Esophagus squamous epithelium (tissue), 5 donors: ENCODE measurements at places on chromosomes 11 and 22.

DNA sequence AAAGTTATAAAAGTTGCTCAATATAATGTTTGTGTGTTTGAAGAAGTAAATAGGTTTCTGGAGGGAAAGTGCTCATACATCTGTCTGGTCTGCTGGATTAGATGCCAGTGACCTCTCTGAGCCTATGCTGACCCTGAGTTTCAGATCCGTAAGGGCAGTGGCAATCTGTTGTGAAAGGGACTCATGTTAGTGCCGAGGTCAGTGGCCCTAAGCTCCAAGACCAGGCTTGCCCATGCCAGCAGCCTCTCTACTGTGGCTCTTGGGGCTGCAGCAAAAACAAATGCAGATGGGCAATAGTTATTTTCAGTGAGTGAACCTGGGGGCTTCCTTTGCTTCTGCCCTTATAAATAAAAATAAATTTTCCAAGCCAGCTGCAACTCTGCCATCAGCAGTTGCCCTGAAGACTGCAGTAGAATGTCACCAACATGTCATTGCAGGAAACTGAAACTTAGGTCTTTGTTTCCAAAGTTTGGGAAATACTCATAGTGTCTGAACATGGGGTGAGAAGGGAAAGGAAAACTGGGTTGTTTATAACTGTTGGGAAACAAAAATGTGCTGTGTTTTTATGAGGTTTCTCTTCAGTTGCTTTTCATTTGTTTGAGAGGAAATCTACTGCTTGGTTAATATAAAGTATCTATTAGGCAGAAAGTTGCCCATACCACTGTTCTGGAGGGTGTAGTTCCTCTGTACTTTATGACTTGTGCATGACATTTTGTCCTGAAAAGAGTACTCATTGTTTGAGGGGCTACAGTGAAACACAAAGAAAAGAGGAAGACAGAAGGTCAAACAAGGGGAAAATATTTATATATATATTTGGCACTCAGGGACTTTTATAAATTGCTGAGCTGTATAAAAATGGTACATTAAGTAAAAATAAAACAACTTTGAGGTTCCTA lies 9.5 kb upstream of the MS4A4E start:
- no peak for DNase-seq

DNA sequence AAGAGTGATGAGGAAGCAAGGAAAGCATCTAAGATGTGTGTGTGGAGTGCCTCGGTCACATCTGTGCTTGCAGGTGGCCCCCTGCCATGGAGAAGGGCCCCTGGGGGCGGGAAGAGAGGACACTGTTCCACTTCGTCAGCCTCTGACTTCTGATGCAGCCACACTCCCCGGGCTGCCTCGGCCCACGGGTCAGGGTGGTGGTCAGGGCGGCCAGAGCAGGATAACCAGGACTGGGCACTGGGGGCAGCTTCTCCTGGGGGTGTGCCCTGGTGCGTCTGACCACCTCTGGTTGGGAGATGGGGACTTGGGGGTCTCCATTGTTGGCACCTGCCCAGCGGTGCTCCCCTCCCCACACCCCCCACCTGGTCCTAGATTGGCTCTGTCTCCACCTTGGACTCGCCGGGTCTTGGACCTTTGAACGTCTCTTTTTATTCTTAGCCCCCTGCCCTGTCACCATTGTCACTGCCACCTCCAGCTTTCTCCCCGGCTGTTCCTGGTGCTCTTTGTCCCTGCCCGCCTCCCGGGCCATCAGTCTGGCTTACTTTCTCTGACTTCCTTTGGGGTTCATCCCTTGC lies 114.4 kb downstream of the KIAA1671 start:
- no peak for DNase-seq

DNA sequence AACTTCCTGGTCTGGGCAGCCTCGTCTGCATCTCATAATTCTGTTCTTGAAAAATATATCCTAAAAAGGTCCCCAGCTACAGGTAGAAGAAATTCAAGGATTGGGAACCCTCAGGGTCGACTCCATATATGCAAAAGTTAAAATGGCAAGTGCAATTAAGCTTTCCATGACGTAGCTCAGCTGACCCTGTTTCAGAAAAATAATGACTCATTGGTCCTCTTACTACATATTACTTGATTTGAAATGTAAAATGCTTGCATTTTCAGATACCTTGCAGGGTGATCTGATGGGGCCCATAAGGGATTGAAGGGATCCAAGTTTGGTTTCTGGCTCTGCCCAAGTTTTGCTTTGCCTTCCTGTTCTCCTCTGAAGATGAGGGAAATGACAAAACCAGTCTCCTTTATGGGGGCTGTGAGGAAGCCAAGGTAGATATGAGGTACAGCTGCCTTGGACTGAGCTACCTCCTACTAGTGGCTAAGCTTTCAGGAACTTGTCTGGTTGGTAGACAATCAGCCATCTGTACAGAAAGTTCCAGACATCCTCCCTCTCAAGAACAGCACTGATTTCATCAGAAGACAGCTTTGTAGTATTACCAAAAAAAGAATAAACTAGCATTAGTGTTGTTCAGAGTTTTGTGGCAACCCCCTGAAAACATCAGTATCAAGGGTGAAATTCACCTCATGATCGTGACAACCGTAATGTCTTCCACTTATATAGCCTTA lies 177.3 kb downstream of the DBX1 start:
- no peak for DNase-seq

GRCh38 chr11:201966-202365 lies 5.2 kb downstream of the BET1L start:
- no peak for DNase-seq

DNA sequence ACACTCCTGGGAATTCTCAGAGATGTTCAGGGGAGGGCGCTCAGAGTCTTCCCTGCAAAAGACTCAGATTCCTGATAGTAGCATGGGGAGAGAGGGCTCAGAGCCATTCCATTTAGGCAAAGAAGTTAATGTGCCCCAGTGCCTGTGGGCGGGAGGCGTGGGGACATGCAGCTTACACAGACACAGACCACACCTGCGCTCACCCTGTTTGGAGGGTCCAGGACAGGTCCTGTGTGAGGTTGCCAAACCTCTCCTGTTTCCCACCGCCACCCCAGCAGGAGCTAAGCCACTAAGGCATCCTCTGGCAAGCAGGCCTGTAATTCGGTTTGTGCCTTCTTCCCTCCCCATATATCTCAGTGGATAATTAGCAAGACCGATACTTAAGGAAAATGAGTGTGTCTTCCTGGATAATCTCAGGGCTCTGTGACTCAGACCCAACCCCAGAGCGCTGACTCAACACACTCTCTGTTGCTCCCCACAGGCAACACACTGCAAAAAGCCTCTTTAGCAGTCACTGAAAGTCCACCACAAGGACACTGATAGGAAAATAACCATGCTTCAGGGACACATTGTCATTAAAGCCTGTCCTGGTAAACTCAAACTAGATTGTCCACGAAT lies 118.9 kb upstream of the LMO1 start:
- no peak for DNase-seq

- DNase-seq: no peak
Measured at GRCh38 chr11:94450048-94450447, 43.6 kb downstream of the MRE11 start.

- no peak for DNase-seq
Measured at GRCh38 chr11:101348786-101349185, 219.2 kb upstream of the PGR start.

GRCh38 chr11:34997952-34998528 lies 81.6 kb downstream of the PDHX start:
- DNase-seq: no peak

DNA sequence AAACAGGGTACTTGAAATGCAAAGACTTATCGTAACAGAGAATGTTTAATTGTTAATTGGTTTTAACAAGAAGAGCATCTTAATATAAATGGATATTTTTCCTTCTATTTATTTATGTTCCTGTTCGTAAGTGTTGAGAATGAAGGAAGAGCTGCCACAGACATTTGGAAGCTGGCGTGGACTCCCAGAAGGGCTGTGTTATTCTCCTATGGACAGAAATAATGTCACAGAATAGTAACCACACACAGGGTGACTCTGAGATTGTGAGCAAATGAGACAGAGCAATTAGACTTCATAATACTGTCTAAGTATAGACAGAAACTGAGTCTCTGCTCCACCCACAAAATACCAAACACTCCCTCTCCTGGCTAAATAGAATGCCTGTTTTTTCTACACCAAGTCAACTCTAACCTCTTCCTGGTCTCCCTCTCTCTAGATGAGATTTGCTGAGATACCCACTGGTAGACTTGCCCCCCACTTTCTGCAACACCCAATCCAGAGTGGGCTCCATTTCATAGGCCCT lies 6.1 kb downstream of the APOL3 start:
- no peak for DNase-seq

DNA sequence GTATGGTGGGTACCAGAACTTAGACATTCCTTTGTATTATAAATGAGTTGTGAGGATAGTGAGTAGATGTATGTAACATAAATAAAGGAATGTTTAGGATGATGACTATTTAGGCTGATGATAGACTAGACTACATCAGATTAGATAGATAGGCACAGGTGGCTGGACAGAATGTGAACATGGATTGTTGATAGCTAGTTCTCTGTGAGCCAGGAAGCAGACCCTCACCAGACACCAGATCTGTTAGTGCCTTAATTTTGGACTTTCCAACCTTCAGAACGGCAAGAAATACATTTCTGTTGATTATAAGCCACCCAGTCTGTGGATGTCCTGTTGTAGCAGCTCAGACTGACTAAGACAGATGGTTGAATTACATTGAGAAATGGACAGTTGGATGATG lies 99.4 kb downstream of the SWAP70 start:
- DNase-seq: no peak

GRCh38 chr11:84871116-84871515 lies 756.0 kb downstream of the DLG2 start:
- DNase-seq: no peak

GRCh38 chr22:45880091-45880715 lies 96.8 kb downstream of the WNT7B start:
- DNase-seq: no peak

GRCh38 chr11:126059238-126059781 lies 3.4 kb downstream of the CDON start:
- DNase-seq: no peak

DNA sequence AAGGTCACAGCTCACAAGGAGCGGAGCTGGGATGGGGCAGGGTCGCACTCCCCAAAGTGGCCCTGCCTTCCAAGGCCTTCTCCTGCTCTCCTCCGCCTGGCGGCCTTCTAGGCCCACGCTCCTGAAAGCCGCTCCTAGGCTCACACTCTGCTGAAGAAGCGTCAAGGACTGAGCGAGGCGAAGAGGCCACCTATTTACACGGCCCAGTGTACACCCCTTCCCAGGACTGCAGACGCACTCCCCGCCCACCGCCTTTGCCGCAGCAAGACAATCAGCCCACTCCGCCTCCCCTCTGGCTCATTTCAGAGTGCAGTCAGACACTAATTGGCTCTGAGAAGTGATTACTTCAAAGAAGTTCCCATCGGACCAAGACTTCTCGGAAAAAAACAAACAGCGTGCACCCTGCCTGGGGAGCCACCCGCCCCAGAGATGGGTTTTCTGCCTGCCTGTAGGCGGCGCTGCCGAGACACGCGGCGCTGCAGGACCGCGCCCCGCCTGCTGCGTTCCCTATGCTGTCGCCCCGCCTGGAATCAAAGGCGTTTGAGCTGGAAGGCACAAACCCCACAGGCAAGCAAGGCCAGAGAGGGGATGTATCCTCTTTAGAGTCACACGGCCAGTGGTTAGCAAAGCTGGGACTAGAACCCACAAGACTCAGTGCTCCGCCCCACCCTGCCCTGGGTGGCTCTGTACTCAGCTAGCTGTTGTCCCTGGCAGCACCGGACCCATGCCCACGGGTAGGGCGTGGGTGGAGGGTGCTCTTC lies 414.8 kb downstream of the BUD13 start:
- DNase-seq: no peak

- no peak for DNase-seq
Measured at GRCh38 chr11:76763573-76764346, 19.4 kb upstream of the TSKU start.

GRCh38 chr22:22957090-22957489 lies 69.5 kb downstream of the IGLL5 start:
- no peak for DNase-seq

DNA sequence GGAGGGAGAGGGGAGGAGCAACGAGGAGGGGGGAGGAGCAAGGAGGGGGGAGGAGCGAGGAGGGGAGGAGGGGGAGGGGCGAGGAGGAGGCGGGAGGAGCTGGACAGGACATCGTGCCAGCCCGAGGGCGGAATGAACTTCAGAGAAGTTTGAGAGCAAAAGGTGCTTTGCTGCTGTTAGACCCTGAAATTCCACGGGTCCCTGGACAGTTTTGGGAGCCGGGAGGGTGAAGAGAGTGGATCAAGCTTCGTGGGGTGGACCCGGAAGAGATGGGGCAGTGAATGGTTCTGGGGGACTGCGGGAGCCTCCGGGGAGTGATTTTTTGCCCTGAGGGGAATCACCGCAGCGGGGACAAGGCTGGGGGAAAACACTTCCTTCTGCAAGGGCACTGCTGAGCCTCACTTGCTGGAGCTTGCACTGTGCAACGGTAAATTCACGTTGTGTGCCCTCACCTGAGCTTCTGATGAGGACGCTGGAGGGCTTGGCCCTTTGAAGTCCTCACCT lies 10.7 kb upstream of the NLRP6 start:
- no peak for DNase-seq

DNA sequence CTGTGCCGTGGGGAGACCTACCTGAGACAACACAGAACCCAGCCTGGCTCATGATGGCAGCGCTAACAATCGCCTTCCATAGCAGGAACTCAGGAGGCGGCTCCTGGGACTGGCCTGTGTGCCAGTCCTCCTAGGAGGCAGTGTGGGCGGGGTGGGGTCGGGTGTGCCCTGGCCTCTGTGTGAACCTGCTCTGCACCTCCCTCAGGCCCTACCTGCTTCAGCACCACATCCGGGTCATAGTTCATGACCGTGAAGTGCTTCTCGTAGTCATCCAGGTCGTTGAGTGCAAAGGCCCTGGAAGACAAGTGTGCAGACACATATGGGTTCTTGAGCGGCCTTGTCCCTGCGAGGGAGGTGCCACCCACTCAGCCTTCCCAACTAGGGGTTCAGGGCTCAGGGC lies 15.3 kb downstream of the TTLL12 start:
- no peak for DNase-seq
